ENCODE measurements at places on chromosomes 3 and 15.

DNA sequence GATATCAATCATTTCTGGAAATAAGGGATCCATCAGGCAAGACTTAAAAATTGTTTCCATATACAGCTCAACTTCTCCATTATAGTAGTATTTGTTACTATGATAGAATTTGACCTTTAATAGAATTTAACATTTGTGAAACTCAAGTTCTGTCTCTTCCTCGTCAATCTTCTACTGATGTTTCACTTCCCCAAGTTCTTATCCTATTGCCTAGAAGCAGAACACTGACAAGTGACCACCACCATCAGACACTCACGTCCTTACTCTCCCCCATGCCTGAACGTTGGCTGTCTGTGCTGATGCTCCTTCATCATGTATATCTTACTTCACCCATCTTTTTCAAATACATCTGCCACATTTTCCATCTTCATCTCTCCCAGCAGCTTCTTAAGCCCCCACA lies 26.6 kb upstream of the TAFA4 start:
- no peak for DNase-seq

GRCh38 chr15:70274255-70274880 lies 176.7 kb upstream of the TLE3 start:
- DNase-seq: no peak

- no peak for DNase-seq
Measured at GRCh38 chr3:16126634-16127033, 47.8 kb upstream of the GALNT15 start.

DNA sequence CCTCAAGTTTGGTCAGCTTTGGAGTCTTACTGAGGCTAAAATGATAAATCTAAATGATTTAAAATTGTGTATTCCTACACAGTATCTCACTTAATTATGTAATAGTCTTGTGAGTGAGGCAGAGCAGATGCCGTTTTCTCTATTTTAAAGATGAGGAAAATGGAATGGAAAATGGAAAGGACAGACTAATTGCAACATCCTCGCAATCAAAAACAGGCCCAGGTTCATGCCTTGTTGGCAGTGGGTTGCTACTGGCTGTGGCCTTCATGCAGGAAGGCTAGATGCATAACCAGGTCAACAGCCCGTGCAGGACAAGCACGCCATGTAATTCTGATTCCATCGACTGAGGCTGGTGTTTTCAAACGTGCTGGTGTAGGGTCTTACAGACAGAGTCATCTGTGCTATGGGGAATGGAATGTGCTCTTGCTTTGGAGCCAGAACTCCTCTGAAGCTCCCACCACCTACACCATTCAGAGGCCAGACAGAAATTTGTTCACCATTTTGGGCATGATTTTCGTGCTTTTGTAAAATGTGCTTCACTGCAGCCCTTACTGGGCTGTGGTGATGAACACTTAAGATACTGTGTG lies 37.9 kb downstream of the MLH1 start:
- DNase-seq: no peak

GRCh38 chr3:62873761-62874710 lies 1.2 kb downstream of the CADPS start:
- DNase-seq: no peak
